ENCODE measurements at places on chromosomes 1 and 21.
A peak's percentile ranks its signal among the peaks of the same experiment; 100 is the strongest.

- H3K27ac ChIP-seq: no peak overlapping the region
- no peak overlapping the region for H3K4me3 ChIP-seq
- no peaks in the 10 kb centered on the region for H3K4me1 ChIP-seq
- DNase-seq: no peak
Measured at GRCh38 chr1:189499736-189500135, 977.9 kb downstream of the BRINP3 start.

- H3K4me1 ChIP-seq: peaks cover 12% of the 10 kb centered on the region
- no peak for DNase-seq
- no peak overlapping the region for H3K27ac ChIP-seq
Measured at GRCh38 chr1:94801919-94802546, 18.1 kb upstream of the SLC44A3 start.

GRCh38 chr1:81590171-81590570 lies 210.6 kb upstream of the ADGRL2 start:
- no peak overlapping the region for H3K27ac ChIP-seq
- no peaks in the 10 kb centered on the region for H3K4me1 ChIP-seq
- no peaks in the 10 kb centered on the region for H3K36me3 ChIP-seq
- H3K27me3 ChIP-seq: no peaks in the 10 kb centered on the region

GRCh38 chr21:45741691-45742090 lies 98.2 kb downstream of the PCBP3 start:
- no peaks in the 10 kb centered on the region for H3K36me3 ChIP-seq
- no peaks in the 10 kb centered on the region for H3K27me3 ChIP-seq
- no peak for DNase-seq
- H3K4me3 ChIP-seq: no peak overlapping the region
- H3K27ac ChIP-seq: no peak overlapping the region
- H3K4me1 ChIP-seq: no peaks in the 10 kb centered on the region

- no peak for DNase-seq
- peaks cover 12% of the 10 kb centered on the region for H3K36me3 ChIP-seq
- H3K4me3 ChIP-seq: no peak overlapping the region
- no peaks in the 10 kb centered on the region for H3K27me3 ChIP-seq
- H3K4me1 ChIP-seq: peaks cover 18% of the 10 kb centered on the region
Measured at GRCh38 chr1:34847094-34847493, 12.5 kb downstream of the SMIM12 start.

DNA sequence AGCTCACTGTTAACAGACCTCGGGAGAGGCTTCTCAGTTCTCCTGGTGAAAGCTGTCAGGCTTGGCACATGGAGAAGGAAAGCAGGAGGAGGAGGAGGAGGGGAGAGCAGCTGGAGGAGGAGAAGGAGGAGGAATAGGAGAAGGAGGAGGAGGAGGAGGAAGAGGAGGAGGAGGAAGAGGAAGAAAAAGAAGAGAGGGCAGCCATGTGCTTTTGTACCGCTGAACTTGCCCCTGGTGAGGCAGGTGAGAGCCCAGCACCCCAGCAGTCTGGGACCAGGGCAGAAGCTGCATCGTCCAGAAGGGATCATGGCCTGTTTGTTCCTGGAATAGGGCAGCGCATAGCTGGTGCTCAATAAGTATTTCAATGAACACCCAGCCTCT lies 21.3 kb upstream of the GRHL3 start:
- peaks cover 13% of the 10 kb centered on the region for H3K27me3 ChIP-seq
- H3K4me3 ChIP-seq: no peak overlapping the region
- DNase-seq: no peak
- H3K27ac ChIP-seq: no peak overlapping the region

DNA sequence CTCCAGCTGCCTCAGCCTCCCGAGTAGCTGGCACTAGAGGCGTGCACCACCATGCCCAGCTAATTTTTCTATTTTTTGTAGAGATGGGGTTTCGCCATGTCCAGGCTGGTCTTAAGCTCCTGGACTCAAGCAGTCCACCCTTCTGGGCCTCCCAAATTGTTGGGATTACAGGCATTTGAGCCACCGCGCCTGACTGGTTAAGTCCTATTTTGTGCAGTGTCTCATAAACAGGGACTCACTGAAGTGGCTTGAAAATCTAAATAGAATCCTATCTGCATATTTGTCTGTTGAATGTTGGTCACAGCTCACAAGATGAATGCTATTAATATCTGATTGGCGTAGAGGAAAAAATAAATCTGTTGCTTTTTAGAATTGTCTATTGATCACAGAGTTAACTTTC lies 5.9 kb upstream of the CHAF1B start:
- peaks cover 4% of the 10 kb centered on the region for H3K36me3 ChIP-seq
- H3K4me1 ChIP-seq: no peaks in the 10 kb centered on the region
- no peak for DNase-seq
- no peaks in the 10 kb centered on the region for H3K27me3 ChIP-seq

DNA sequence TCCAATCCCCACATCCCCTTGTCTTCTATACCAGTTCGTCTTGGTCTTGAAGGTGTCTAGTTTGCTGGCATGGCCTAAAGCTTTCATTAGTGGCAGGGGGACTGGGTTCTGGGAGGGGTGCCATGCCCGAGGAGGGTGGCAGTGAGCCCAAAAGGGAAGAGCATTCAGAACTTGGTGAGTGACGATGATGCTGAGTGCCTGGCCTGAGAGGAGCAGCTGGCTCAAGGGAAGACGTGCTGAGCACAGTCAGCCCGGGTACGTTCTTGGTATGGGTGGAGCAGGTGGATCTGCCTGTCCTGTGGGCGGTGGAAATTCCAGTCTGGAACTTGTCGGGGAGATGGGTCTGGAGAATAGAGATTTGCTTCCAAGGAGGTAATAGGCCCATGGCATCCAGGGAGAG lies 4.6 kb downstream of the FDPS start:
- no peak overlapping the region for H3K4me3 ChIP-seq
- DNase-seq: no peak
- no peak overlapping the region for H3K27ac ChIP-seq

GRCh38 chr1:3633344-3634058 lies 8.7 kb downstream of the TPRG1L start:
- no peaks in the 10 kb centered on the region for H3K27me3 ChIP-seq
- H3K4me3 ChIP-seq: no peak overlapping the region
- no peak for DNase-seq
- H3K27ac ChIP-seq: no peak overlapping the region
- H3K36me3 ChIP-seq: peaks cover 10% of the 10 kb centered on the region

DNA sequence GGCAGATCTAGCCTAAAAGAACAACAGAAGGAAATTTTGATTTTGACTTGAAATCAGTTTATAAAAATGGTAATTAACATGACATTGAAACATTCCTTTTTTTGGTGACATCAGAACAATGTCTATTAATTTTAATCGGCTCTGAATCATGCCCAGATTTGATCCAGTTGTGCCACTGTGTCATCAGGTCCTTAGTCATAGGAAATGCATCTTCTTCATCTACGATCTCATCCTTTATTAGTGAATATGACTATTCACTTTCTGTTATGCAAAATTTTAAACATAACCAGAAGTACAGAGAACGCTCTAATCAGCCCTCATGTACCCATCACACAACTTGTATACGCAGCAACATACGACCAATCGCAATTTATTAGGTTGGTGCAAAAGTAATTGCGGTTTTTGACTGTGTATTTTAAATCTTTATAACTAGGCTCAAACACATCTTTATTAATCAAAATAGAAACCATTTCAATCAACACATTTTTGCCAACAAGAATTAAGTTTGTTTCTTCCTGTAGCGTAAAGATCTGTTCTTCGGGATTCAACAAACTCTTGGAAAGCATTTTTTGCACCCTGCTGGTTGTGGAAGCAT lies 40.3 kb upstream of the TLR5 start:
- no peaks in the 10 kb centered on the region for H3K36me3 ChIP-seq
- peaks cover 34% of the 10 kb centered on the region for H3K27me3 ChIP-seq
- peaks cover 15% of the 10 kb centered on the region for H3K4me1 ChIP-seq
- H3K27ac ChIP-seq: no peak overlapping the region

- no peaks in the 10 kb centered on the region for H3K36me3 ChIP-seq
- H3K27ac ChIP-seq: no peak overlapping the region
- DNase-seq: no peak
- H3K4me1 ChIP-seq: no peaks in the 10 kb centered on the region
- H3K4me3 ChIP-seq: no peak overlapping the region
- H3K27me3 ChIP-seq: peaks cover 7% of the 10 kb centered on the region
Measured at GRCh38 chr1:214354440-214355148, 73.6 kb downstream of the SMYD2 start.

DNA sequence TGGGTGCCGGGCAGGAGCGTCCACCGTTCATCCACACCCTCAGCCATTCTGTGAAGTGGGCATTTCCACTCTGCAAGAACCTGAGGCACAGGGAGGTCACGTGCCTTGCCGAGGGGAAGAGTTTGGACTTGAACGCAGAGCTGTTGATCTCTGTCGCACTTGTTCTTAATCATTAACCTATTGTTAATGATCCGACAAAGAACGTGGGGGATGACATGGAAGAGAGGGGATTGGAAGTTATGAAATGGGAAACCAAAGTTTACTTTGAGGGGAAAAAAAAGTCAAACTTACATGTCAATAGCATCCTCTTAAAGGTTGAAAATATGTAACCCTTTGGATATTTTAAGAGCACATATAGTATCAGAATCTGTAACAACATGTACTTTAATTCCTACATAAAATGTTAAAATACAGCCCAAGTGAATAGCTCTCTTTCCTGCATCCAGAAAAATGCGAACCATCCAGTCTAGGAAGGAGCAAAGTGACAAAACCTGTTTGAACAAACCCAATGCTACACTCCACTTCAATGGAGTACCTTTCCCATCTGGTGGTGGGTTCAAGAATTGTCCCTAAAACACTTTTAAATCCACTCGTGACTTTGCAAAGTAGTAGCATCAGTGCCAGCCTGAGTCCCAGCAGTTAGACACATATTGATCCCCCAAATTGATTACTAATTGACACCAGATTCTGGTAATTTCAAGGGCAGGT lies 75.5 kb downstream of the SETD4 start:
- H3K36me3 ChIP-seq: no peaks in the 10 kb centered on the region
- DNase-seq: no peak
- no peak overlapping the region for H3K27ac ChIP-seq
- H3K4me3 ChIP-seq: no peak overlapping the region
- H3K27me3 ChIP-seq: peaks cover 11% of the 10 kb centered on the region

- H3K27ac ChIP-seq: no peak overlapping the region
- peaks cover 4% of the 10 kb centered on the region for H3K4me1 ChIP-seq
- peaks cover 7% of the 10 kb centered on the region for H3K36me3 ChIP-seq
- H3K4me3 ChIP-seq: no peak overlapping the region
- no peak for DNase-seq
- H3K27me3 ChIP-seq: no peaks in the 10 kb centered on the region
Measured at GRCh38 chr1:212782422-212783154, 9.0 kb downstream of the NSL1 start.

GRCh38 chr1:212158912-212159796 lies 123.6 kb downstream of the DTL start:
- H3K4me1 ChIP-seq: peaks cover 23% of the 10 kb centered on the region
- no peaks in the 10 kb centered on the region for H3K27me3 ChIP-seq
- no peak for DNase-seq
- H3K36me3 ChIP-seq: no peaks in the 10 kb centered on the region

DNA sequence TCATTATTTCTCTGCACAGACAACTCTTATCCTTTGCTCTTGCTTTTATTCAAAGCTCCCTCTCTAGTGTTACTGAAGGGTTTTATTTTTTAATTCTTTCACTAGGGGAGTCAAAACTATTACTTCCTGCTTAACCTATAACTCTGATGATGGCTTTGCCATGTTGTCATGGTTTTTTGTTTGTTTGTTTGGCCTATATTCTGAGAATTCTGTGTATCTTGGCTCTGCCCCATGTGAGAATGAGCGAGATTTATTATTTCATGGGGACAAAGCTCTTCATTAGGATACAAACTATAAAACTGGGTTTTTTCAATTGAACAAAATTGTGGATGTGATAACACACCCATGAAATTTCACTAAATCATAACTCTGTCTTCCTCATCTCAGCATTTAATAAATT lies 190.5 kb upstream of the C1orf105 start:
- H3K27ac ChIP-seq: peak overlapping the region; percentile 63
- no peak for DNase-seq
- H3K4me1 ChIP-seq: peaks cover 10% of the 10 kb centered on the region
- H3K36me3 ChIP-seq: peaks cover 19% of the 10 kb centered on the region

- H3K4me1 ChIP-seq: no peaks in the 10 kb centered on the region
- DNase-seq: no peak
- H3K27ac ChIP-seq: no peak overlapping the region
- H3K27me3 ChIP-seq: peaks cover 8% of the 10 kb centered on the region
- H3K4me3 ChIP-seq: no peak overlapping the region
- H3K36me3 ChIP-seq: no peaks in the 10 kb centered on the region
Measured at GRCh38 chr1:220906561-220907334, 27.5 kb downstream of the HLX start.

- DNase-seq: no peak
- no peaks in the 10 kb centered on the region for H3K36me3 ChIP-seq
- peaks cover 44% of the 10 kb centered on the region for H3K4me1 ChIP-seq
- no peak overlapping the region for H3K4me3 ChIP-seq
Measured at GRCh38 chr1:160542303-160542945, 19.4 kb upstream of the SLAMF6 start.

- no peak for DNase-seq
- H3K4me3 ChIP-seq: no peak overlapping the region
- H3K4me1 ChIP-seq: no peaks in the 10 kb centered on the region
- H3K27ac ChIP-seq: no peak overlapping the region
- no peaks in the 10 kb centered on the region for H3K36me3 ChIP-seq
- peaks cover 33% of the 10 kb centered on the region for H3K27me3 ChIP-seq
Measured at GRCh38 chr1:163066686-163067085, 2.5 kb upstream of the RGS4 start.

DNA sequence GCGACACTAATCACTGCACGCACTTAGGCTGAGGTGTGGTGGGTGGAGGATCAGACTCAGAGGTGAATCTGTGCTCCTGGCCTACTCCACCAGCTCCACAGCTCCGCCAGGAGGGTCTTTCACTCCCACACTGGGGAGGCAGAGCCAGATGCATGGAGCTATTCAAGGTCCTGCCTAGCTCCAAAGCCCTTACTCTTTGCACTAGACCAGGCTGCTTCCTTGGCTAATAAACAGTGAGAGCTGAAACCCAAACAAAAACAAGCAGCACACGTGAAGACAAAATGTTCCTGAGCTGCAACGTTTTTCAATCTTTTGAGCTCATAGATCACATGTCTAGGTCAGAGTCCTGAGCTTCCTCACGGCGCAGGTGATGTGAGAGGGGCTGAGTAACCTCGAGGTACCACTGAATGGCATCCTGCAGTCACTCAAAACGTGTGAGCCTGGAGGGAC lies 19.2 kb downstream of the CAPZB start:
- no peaks in the 10 kb centered on the region for H3K36me3 ChIP-seq
- H3K27me3 ChIP-seq: no peaks in the 10 kb centered on the region
- peak overlapping the region; percentile 78 for H3K27ac ChIP-seq
- peaks cover 63% of the 10 kb centered on the region for H3K4me1 ChIP-seq
- no peak for DNase-seq

- peak; percentile 63 for DNase-seq
- H3K36me3 ChIP-seq: peaks cover 6% of the 10 kb centered on the region
- H3K27ac ChIP-seq: peak overlapping the region; percentile 96
- no peaks in the 10 kb centered on the region for H3K27me3 ChIP-seq
Measured at GRCh38 chr21:25456672-25457071, 150.6 kb downstream of the MRPL39 start.

Data from natural killer cell treated with Interleukin-12 subunit alpha and Interleukin-12 subunit beta and Interleukin-15 and Interleukin-18, amount 100 ng/mL, for 72 hours (primary cell).